ENCODE measurements at places on chromosomes 11 and 22.

DNA sequence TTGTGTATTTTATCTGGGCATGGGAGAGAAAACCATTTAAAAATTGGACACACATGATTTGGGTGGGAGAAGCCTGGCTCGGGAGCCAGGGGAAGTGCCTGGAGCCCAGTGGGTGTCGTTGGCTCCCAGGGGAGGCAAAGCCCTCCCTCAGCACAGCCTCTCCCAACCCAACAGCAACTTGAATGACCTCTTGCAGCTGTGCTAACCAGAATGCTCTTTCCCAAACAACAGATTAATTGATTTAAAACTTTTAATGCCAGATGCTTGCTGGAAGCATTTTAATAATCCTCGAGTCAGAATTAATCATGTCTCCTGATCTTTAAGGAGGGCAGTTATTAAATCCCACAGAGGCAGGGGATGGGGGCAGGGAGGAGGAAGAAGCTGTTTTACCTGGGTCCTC, 401.6 kb downstream of the BUD13 start:
- DNase-seq = no peak

- no peak for DNase-seq
These were observed 37.8 kb upstream of the SORL1 start for GRCh38 chr11:121414141-121414913.

DNA sequence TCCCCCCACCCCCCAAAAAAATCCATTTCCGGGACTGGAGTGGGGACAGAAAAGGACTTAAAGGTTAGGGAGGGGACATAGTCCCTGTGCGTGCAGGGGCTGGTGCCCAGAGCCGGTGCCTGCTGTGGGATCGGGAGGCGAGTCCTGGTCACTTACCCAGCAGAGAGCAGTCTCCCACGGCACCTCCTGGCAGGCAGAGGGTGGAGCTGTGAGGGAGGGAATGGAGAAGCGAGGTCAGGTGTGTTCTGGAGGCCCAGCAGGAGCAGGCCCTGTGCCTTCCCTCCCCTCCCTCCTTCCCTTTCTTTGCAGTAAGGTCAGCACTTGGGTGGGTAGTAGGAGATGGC, 28.4 kb downstream of the SHANK3 start:
- DNase-seq = no peak

GRCh38 chr11:6850526-6850925, 5.0 kb downstream of the OR10A5 start:
- no peak for DNase-seq

DNA sequence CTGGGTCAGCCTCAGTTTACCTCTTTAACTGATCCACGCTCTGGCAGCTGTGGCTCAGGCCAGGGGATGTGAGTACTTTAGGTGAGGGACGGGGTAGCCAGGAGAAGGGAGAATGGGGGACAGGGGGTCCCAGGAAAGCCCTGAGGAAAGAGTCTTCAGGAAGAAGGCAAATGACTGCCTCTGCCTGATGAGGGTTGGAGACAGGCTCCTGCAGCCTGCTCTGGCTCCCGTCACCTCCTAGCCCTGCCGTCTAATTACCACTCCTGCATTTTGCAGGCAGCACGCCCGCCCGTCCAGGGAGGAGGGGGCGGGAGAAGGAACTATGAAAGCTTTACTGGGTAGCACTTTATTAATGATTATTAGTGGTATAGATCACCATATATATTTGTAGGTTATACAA, 116.6 kb downstream of the CEP164 start:
- no peak for DNase-seq

GRCh38 chr11:9826390-9826789, 162.5 kb downstream of the SWAP70 start:
- no peak for DNase-seq

- DNase-seq = peak; percentile 68
These were observed 10.8 kb upstream of the TPP1 start for GRCh38 chr11:6629892-6630631.

- DNase-seq = no peak
These were observed 3.2 kb downstream of the NELL1 start for GRCh38 chr11:20672575-20672974.

GRCh38 chr22:32820131-32821119, 18.9 kb downstream of the TIMP3 start:
- DNase-seq = no peak

- peak; percentile 92 for DNase-seq
These were observed 1.3 kb upstream of the TM7SF2 start for GRCh38 chr11:65110354-65110861.

- no peak for DNase-seq
These were observed 125.5 kb downstream of the C11orf87 start for GRCh38 chr11:109547356-109548027.

DNA sequence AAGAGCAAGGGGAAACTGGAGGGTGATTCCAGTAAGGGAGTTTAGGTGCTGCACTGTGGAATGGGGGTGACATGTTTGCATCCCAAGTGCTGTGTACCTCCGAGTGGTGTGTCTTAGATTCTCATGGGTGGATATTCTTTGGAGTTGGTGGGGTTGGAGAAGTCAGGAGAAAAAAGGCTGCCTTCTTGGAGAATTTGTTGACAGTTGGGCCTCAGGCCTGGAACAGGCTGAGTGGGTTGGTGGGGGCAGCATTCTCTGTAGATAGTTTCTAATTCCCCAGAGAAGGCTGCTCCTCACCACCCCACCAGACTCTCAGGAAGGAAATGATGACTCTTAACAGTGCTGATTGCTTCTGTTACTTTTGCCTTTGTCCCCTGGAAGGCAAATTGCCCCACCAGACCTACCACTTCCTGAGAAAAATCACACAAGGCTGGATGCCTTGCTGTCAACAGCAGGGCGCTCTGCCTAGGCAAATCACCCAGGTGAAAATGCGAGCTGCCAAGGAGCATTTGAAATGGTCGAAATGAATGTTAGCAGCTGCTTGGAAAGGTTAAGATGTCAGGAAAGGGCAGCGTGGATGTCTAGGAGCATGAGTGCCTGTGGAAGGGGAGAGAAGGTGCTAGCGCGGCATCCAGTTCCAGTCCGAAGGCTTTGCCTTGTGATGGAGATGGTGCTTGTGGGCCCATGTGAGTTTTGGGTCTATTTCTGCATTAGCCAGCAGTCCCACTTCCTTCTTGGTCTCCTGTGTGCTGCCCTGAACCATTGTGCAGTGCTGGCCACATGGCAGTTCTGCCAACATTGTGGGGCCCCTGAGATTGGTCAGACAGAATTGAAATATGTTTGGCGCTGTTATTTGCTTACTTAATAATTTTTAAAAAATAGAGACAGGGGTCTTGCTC, 29.7 kb upstream of the SORL1-AS1 start:
- no peak for DNase-seq

DNA sequence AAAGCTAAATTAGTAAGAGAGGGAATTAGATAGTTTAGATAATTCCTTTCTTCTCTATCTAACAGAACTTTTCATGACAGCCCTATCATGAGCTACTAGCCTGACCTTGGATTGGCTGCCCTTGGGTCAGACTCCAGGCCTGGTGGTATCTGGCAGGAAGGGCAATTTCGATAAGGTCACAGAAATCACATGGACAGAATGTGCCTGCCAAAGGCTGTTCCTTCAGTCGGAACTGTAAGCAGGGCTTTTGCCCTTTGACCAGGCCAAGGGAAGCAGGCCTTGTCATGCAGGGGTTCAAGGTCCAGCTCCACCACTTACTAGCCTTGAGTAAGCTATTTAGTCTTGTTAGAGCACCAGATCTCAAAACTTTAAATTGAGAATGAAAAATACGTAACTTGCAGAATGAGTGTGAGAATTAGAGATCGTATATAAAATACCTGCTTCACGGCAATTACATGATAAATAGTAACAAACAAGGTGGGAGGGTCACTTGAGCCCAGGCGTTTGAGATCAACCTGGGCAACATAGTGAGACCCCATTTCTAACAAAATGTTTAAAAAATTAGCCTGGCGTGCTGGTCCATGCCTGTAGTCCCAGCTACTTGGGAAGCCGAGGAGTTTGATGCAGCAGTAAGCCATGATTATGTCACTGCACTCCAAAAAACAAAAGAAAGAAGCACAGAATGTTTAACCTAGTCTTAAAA, 60.8 kb upstream of the SC5D start:
- no peak for DNase-seq

GRCh38 chr11:2143799-2144543, 4.8 kb upstream of the IGF2 start:
- DNase-seq = no peak

GRCh38 chr11:78647266-78647915, 72.7 kb upstream of the NARS2 start:
- no peak for DNase-seq

GRCh38 chr11:93248602-93249001, 50.8 kb upstream of the SLC36A4 start:
- no peak for DNase-seq

DNA sequence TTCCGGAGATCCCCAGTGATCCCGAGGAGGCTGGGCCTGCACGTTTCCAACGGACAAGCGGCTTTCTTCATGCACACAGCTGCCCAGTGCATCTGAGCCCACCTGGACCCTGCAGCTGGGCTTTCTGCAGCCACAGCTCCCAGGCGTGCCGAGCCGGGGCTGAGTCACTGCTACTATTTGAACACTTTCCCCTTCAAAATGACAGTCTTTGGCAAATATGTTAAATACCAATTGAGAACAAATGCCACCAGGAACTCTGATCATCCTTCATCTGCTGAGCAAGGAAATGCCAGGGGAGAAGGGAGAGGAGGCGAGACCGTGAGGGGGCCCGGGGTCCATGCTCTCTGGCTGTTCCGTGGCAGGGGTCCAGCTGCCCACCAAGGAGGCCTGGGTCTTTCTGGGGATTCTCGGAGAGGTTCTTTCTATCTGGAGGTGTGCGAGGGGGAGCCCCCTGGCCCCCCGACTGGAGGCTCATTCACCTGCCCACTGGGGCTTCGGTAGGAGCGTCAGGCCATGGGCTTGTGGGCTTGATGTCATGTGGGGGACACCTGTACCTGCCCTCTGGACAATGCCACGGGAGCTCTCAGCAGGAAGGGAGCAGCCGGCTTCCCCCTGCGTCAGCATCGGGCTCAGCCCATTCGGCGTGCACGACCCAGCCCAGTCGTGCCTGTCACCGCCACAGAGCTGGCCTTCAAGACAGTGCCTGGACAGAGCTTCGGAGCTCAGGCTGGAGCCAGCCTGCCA, 159.6 kb downstream of the CTTN start:
- no peak for DNase-seq

GRCh38 chr11:87903345-87903744, 271.9 kb downstream of the RAB38 start:
- DNase-seq = no peak

- DNase-seq = no peak
These were observed 709 bp downstream of the SSRP1 start for GRCh38 chr11:57335023-57335342.

GRCh38 chr11:1402355-1403077, 12.8 kb downstream of the BRSK2 start:
- no peak for DNase-seq

DNA sequence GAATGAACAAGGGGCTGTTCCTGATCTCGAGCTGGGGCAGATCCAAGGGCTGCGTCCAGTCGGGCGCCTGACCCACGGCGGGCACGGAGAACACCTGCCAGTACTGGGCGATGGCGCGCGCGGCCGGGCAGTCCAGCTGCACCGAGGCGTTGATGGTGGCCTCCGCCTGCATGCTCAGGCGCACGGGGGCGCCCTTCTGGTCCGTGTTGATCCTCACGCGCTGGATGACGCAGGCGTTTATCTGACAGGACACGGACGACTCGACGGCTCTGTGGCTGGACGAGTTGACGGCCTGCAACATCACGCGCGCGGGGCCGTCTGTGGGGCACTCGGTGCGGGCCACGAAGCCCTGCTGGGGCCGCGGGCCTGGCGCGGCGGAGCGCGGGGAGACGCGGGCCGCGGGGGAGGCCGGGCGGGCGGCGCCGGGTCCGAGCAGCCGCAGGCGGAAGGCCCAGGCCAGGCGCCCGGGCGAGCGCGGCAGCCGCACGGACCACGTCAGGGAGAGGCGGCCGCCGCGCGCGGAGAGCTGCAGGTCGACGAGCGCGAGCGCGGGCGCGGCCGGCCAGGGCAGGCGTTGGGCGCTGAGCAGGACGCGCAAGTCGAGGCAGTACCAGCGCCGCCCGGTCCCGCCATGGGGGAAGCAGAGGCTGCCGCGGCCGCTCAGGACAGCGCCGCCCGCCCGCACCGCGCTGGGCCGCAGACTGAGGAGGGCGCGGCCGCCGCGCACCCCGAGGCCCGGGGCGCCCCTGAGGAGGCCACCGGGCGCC, 511 bp downstream of the PKDREJ start:
- peak; percentile 86 for DNase-seq

DNA sequence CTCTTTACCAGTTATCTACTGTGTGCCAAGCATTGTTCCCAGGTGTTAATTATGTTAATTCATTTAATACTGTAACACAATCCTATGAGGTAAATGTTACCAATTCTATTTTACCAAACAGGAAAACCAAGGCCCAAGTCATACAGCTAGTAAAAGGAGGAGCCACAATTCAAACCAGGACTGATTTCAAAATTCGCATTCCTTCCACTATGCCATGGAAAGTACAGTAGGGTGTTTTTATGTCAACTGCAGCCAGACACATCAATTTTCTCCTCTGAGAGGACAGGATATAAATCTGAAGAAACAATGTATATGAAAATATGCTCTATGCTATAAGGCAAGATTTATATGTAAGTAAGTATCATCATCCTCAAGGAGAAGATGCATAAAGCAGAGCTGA, 104.3 kb downstream of the RPL27A start:
- DNase-seq = no peak

DNA sequence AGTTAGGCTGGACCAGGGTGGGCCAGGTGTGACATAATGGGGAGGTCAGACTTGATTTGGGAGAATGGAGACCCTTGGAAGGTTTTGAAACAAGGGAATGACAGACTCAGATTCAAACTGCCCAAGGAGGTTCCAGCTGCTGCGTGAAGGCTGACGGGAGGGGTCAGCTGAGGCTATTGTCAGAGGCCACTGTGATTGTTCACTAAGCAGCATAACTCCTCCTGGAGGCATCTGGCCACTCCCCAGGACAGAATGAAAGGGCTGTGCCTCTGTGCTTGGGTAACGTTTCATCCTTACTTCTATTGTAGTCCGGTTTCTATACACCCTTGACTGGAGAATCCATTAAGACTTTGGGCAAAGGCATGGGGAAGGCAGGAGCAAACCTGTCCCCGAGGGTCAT, 126.6 kb downstream of the DSCAML1 start:
- no peak for DNase-seq

DNA sequence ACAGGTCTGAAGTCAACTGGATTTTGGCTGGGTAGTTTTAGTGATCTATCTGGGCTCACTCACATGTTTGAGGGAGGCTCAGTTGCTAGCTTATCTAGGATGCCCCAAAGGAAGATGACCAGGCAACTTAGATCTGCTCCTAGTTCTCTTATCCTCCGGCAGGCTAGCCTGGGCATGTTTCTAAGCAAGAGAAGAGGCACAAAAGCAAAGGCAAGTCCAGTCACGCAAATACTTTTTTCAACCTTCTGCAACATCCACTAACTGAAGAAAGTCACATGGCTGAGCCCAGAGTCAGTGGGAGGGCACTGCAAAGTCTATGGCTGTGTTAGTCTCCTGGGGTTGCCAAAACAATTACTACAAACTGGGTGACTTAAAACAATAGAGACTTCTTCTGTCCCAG, 32.9 kb upstream of the FSHB start:
- DNase-seq = no peak

DNA sequence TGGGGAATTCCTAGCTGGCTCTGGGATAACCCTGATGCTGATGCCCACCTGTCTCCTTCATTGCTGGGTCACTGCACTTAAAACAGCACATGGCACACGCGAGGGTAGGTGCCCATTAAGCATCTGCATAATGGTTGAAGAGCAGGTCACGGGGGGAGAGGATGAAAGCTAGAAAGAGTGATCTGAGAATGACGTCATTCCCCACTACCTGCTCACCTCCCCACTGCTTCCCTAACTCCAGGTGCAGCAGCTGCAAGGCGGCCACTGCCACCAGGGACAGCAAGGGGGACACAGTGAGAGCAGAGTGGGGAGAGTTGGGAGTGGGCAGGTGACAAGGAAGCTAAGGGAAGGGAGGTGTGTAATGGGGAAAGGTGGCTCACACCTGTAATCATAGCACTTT, 27.0 kb downstream of the ADA2 start:
- DNase-seq = no peak

Data from H9 (cell line).